Gastroesophageal sphincter (tissue), 4 donors: ENCODE measurements at places on chromosomes 6 and 20. TPM values are rescaled to one million over a fixed set of nuclear protein-coding genes. Genes with fewer than 3 reads are reported as not detected.

HTR1B gene
- 2.6 TPM for total RNA-seq

OGFRL1 gene
- 29.0 TPM for total RNA-seq

C20orf141 gene
- total RNA-seq: not detected

EFCAB8 gene
- total RNA-seq: not detected

ATG5 gene
- 34.6 TPM for total RNA-seq

ZBTB24 gene
- 8.9 TPM for total RNA-seq

LCA5 gene
- total RNA-seq: 8.9 TPM

FAM209A gene
- total RNA-seq: 0.66 TPM

C6orf141 gene
- total RNA-seq: 2.6 TPM

DNA sequence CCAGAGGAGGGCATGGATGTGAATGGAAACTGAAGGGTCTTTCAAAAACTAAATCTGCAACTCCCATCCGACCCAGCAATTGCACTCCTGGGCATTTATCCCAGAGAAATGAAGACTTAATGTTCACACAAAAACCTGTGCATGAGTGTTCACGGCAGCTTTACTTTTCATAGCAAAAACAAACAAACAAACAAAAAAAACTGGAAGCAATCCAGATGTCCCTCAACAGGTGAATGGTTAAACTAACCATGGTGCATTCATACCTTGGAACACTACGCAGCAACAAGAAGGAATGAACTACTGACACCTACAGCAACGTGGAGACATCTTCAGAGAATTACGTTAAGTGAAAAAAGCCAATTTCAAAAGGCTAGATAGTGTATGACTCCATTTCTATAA, 32.2 kb downstream of the PMEPA1 start:
- ATAC-seq: no peak

DNA sequence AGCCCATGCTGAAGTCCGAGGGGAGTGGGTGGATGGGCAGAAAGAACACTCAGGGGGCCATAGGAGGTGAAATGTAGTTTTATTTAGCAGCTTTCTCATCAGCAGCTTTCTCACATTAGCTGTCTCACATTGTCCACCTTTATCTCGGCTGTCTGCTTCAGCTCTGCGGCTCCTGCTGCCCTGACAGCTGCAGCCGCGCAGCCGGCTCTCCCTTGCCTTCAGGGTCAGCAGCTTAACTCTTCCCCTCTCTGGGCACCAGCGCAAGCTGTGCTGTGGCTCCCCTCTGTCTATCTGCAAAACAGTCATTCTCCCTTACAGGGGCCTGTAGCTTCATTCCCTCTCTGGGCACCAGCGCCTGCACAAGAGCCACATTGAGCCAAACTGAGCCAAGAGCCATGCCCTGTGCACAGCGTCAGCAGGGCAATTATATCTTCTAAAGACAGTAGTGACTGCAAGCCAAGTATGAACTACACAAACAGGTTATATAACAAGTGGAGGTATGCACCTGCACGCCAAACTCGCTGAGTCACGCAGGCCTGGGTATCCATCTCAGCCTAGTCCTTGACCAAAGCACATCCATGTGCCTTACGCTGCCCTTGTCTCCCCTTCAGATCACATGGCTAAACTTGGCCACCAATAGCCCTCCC, 198.8 kb downstream of the EYA2 start:
- no peak for ATAC-seq

GRCh38 chr6:65289491-65289890, 417.5 kb downstream of the EYS start:
- no peak for ATAC-seq

DNA sequence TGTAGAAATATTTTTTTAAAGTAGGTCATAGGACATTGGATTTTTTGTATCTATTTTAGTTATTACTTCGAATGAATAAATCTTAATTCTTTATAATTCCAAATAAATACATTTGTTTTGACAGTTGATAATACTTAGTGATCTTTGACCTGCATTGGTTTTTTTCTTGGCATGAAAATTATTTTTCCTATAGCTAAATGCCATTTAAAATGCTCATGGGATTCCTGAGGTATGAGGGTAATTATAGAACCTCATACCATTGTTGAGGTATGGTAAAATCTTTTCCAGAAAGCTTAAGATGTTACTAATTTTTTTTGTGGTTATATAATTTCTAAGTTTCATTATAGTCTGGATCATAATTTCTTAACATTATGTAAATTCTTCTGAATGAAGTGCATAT, 8.3 kb downstream of the PM20D2 start:
- no peak for ATAC-seq

DNA sequence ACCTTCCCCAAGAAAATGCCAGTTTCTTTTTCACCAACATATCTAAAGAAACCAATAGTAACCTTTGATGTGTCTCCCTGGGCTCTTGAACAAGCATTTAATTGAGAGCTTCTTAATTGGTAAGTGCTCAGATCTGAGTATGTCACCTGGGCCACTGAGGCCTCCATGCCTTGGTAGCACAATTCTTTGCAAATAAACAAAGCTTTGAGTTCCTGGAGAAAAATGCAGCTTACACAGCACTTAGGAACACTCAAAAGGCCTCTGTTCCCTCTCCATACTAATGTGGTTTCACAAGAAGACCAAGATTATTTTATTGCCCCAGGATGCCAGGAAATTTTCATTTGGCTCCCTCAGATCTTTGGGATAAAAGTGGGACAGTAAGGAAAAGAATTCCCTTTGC, 217.6 kb upstream of the CEP162 start:
- no peak for ATAC-seq

DNA sequence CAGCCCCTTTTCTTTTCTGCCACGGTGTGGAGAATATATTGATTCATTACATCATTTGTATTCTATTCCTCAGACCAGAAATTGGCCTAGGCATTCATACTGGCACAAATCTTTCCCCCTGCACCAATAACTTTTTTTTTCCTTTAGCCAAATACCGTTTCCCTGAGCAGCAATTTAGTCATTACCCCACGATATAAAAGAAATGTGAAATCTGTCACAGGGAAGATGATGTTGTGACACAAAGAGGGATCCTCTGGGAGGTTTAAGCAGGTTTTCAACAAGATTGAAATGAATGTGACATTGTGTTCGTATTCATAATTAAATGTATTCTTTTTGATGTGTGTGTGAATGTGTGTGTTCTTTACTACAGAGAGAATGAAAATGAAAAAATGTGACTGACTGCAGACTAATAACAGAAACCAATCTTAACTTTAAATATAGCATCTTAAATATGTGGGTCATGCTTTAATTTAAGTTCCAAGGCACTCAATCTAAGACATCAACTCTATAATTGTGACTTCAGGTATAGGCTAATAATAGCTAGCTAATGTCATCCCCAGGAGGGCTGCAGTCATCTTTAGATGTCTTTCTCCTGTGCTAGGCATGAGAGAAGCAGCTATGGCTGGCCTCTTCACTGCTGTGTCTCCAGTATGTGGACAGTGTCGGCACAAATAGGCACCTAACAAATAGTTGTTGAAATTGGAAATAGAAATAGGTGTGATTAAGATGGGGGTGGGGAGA, 177.7 kb downstream of the BTBD3 start:
- ATAC-seq: no peak

DNA sequence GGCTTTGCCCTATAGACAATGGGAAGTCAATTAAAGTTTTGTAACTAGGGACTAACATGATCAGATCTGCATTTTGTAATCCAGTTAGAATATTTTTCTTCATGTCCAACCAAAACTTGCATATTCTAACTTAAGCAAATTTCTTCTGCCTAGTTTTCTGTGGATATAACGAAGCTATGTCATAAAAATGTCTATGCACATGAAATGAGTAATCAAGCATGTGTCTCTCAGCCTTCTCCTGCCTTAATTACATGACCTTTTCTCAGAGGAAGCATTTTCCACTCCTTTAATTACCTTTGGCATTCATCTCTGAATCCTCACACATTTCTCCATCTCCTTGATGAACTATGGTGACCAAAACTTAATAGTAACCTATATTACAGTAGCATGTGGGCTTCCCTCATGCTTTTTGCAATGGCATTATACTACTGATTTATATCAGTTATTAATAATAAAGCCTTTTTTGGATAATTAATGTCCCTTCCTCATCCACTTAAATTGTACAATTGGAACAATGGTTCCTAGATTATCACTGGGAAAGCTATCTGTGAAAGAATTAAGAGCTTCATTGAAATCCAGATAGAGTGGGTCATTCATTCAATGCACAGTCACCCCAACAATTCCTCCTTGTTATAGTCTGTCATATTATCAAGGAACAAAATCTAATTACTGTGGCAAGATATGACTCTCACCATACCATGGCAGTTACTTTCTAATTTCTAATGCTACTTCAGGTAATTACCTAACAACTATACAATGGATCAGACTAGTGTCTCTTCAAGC, 19.1 kb upstream of the FBXO9 start:
- ATAC-seq: no peak

- no peak for ATAC-seq
Observed at GRCh38 chr6:82362878-82363427, 664 bp upstream of the TPBG start.

DNA sequence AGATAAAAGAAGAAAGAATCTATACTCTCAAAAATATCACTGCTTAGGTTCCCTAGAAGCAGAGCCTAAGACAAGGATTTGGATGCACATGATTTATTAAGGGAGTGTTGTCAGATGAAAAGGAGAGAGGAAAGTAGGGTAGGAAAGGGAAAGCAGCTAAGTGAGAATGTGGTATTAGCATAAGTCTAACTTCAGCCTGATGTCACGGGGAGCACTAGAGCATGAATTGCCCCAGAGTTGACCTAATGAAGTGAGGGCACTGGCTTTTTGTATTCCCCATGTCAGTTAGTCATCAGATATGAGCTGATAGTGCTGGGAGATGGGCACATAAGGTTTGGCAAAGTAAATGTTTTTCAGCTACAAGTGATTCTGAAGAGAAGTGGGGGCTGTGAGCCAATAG, 129.0 kb upstream of the THEMIS start:
- ATAC-seq: no peak

GRCh38 chr20:18024606-18025127, 33.0 kb downstream of the OVOL2 start:
- no peak for ATAC-seq

GRCh38 chr6:100300221-100300736, 164.4 kb downstream of the SIM1 start:
- no peak for ATAC-seq

DNA sequence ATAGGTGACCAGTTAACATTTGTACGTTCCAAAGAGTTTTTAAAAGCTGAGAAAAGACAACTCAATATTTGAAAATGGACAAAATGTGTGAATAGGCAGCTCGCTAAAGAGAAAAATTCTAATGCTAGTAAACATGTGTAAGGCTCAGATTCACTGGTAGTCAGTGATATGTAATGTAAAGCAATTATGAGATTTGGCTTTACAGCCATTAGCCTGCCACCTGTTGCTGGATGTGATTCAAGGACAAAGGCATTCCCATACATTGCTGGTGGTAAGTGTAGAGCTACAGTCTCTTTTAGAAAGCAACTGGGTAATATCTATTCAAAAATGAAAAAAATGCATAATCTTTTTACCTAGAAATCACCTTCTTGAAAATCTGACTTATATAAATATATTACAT, 114.3 kb downstream of the COL19A1 start:
- no peak for ATAC-seq

DNA sequence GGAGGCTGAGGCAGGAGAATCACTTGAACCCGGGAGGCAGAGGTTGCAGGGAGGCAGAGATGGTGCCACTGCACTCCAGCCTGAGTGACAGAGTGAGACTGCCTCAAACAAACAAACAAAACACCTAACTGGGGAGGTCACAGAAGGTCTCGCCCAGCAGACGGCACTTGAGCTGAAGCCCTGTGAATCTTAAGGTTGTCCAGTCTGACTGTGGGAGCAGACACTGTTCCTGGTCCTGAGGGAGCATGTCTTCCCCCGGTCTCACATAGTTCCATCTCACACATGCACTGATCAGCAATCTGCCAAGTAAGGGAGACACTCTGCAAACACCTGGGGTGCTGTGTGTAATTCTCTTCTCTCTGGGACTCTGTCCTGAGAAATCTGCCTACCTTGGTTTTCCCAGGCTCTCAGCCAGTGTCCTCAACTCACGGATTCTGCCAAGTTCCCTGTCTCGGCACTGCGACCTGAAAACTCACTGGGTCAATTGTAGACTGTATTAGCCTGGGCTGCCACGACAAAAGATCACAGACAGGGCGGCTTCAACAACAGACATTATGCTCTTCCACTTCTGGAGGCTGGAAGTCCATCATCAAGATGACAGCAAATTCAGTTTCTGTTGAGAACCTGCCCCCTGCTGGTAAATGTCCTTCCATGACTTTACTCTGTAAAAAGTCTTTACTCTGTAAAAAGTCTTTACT, 94.3 kb downstream of the JPH2 start:
- ATAC-seq: no peak

GRCh38 chr6:104862456-104862855, 2.7 kb upstream of the HACE1 start:
- ATAC-seq: no peak

DNA sequence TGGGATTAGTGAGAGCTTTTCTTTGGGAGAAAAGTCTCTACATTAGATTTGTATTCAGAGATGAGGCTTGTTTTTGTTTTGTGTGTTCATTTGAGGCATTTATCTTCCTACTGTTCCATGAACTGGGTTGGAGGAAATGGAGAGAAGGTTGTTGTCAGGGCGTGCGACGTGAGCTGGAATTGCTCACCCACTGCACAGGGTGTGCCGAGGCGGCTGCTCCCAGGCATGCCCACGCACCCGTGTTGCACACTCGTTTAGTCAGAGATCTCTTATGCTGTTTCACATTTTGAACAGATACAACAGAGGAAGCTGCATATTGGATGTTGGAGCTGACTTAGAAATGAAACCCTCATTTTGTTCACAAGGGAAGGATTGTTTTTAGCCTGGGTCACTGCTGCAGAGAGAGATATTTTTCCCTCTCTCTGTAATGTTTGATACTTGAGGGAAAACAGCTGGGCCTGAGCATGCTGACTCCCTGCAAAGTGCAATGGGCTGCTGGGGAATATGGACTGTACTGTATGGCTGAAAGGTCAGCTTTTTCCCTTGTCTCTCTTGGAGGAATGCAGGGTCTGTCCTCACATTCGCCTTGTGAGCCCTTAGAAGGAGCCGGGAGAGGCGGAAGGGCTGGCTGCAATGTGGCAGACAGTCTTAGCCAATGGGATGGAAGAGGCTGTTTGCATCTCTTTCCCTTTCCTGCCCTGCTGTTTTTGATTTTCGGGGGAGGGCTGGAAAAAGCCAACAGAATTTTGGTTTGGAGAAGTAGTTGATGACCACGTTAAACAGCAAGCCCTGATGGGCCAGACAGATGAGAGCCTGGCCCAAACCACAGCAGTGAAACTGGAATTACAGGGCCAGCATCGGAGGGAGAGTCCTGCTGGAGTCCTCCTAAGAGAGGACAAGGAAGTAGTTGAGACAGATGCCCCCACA, 170.8 kb downstream of the SASH1 start:
- ATAC-seq: peak; percentile 61

GRCh38 chr6:158629367-158630221, 14.9 kb downstream of the DYNLT1 start:
- no peak for ATAC-seq

- no peak for ATAC-seq
Observed at GRCh38 chr6:102154176-102154575, 760.7 kb downstream of the GRIK2 start.

DNA sequence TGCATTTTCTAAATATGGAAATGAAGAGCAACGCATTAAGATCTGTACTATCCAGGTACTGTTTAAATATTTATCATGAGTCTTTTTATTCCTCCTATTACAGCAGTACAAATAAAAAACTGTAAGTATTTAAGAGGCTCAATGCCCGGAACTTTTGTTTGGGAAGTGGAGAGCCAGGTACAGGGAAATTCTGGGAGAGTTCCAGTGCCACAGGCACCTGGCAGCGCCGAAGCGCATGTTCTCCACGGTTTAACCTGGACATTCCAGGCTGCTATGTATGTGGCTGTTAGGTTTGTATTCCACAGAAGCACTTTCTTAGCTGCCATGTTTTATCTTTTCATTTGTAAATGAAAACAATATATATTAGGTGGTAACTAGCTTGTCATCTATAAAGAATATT, 81.7 kb downstream of the PREP start:
- no peak for ATAC-seq
